ENCODE measurements at places on chromosomes 16 and 17. TPM values are rescaled to one million over a fixed set of nuclear protein-coding genes. Genes with fewer than 3 reads are reported as not detected.

- H3K4me3 ChIP-seq: no peak overlapping the region
- H3K4me1 ChIP-seq: no peaks in the 10 kb centered on the region
- peaks cover 39% of the 10 kb centered on the region for H3K27me3 ChIP-seq
- no peaks in the 10 kb centered on the region for H3K36me3 ChIP-seq
- no peak for DNase-seq
Measured at GRCh38 chr17:45868276-45868675, 23.6 kb downstream of the SPPL2C start.

DNA sequence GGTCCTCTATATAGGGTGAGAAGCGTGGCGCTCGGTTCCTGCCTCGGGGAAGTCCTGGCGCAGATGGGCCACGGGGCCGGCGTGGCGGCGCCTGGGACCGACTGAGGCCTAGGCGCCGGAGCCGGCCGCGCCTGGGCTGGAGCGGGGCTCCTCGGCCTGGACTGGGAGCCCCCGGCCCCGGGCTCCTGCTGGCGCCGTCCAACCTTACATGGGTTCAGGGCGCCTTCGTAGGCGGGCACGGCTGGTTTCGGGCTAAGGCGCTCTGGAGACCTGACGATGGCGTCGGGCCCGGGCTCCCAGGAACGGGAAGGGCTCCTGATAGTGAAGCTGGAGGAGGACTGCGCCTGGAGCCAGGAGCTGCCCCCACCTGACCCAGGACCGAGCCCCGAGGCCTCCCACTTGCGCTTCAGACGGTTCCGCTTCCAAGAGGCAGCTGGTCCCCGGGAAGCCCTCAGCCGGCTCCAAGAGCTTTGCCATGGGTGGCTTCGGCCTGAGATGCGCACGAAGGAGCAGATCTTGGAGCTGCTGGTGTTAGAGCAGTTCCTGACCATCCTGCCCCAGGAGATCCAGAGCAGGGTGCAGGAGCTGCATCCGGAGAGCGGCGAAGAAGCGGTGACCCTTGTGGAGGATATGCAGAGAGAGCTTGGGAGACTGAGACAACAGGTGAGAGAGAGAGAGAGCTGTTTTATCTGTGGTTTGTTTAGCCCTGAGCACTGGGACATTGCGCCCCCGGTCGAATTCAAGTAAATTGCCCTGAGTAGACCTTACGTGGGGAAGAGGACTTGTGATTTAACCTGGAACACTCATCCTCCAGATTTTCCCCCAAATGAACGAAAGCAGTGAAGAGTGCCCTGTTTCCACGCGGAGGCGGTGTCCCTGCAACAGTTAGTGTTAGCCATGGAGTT lies 504 bp downstream of the ZNF263 start:
- peaks cover 9% of the 10 kb centered on the region for H3K4me1 ChIP-seq
- peaks cover 31% of the 10 kb centered on the region for H3K36me3 ChIP-seq
- DNase-seq: peak; percentile 30
- H3K27ac ChIP-seq: peak overlapping the region; percentile 99
- peak overlapping the region; percentile 100 for H3K4me3 ChIP-seq

- no peak for DNase-seq
- H3K36me3 ChIP-seq: peaks cover 25% of the 10 kb centered on the region
- H3K4me3 ChIP-seq: peak overlapping the region; percentile 97
- H3K27me3 ChIP-seq: no peaks in the 10 kb centered on the region
Measured at GRCh38 chr16:18800293-18800692, 1.1 kb downstream of the ARL6IP1 start.

- no peaks in the 10 kb centered on the region for H3K27me3 ChIP-seq
- H3K36me3 ChIP-seq: no peaks in the 10 kb centered on the region
- H3K27ac ChIP-seq: no peak overlapping the region
- H3K4me3 ChIP-seq: no peak overlapping the region
Measured at GRCh38 chr16:1791256-1791942, 2.1 kb downstream of the IGFALS start.

DNA sequence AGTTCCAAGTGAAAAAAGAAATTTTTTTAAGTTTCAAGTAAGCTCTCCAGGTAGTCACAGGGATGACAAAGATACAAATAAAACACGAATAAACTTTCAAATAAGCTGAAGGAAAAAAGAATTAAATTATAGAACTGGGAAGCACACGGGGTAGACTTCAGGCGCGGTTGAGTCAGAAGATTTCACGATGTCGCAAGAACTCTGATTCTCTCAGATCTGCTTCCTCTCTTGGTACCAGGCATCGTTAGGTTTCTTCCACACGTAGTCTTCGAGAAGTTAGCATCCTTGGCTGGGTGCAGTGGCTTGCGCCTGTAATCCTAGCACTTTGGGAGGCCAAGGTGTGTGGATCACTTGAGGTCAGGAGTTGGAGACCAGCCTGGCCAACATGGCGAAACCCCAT lies 784.1 kb upstream of the RBFOX1 start:
- no peak for DNase-seq
- H3K4me1 ChIP-seq: no peaks in the 10 kb centered on the region
- H3K4me3 ChIP-seq: no peak overlapping the region
- H3K27ac ChIP-seq: no peak overlapping the region
- no peaks in the 10 kb centered on the region for H3K27me3 ChIP-seq

The TAC4 gene
- total RNA-seq: not detected

DNA sequence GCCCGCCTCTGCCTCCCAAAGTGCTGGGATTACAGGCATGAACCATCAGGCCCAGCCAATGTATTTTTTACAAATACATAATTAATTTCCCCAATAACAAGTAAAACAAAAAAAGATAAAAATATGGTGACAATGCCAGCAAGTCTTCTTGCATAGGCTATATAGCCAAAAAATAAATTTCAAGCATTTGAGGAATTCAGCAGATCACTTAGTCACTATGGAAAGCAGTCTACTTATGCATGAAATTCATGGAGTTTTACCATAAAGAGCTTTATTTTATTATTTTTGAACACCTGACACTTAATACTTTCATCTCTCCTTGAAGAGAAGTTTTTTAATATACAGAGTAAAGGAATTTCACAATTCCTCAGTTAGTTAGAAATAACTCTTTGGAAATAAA lies 56.4 kb downstream of the BRIP1 start:
- H3K27ac ChIP-seq: no peak overlapping the region
- no peak overlapping the region for H3K4me3 ChIP-seq
- no peaks in the 10 kb centered on the region for H3K4me1 ChIP-seq
- H3K36me3 ChIP-seq: no peaks in the 10 kb centered on the region

The COPRS gene
- total RNA-seq: 53.8 TPM

The CD300E gene
- total RNA-seq: 0.64 TPM

GRCh38 chr17:40069751-40070708 lies 7.3 kb downstream of the THRA start:
- H3K4me3 ChIP-seq: peak overlapping the region; percentile 13
- H3K36me3 ChIP-seq: no peaks in the 10 kb centered on the region
- H3K4me1 ChIP-seq: peaks cover 63% of the 10 kb centered on the region
- peak overlapping the region; percentile 91 for H3K27ac ChIP-seq
- H3K27me3 ChIP-seq: no peaks in the 10 kb centered on the region

GRCh38 chr17:63425483-63425882 lies 20.6 kb downstream of the CYB561 start:
- H3K27ac ChIP-seq: no peak overlapping the region
- DNase-seq: peak; percentile 84
- peaks cover 3% of the 10 kb centered on the region for H3K4me1 ChIP-seq
- H3K36me3 ChIP-seq: peaks cover 9% of the 10 kb centered on the region
- no peak overlapping the region for H3K4me3 ChIP-seq
- H3K27me3 ChIP-seq: no peaks in the 10 kb centered on the region

DNA sequence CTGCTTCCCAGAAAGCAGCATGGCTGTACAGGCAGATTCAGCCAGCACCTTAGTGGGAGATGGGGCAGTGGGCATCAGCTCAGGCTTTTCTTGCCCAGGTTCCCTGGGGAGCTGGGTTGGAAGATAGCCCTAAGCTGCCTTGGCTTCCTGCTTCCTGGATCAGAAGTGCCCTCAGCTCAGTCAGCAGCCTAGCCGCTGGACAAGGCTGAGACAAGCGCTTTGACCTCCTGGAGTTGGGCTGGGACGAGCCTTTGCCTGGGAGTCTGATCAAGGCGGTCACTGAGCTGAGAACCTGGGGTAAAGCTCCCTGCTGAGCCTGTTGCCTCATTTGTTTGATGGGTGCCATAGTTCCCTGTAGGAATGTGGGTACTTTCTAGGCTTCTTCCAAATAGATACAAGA lies 190.0 kb downstream of the RAB11FIP4 start:
- H3K27me3 ChIP-seq: no peaks in the 10 kb centered on the region
- peaks cover 6% of the 10 kb centered on the region for H3K36me3 ChIP-seq
- H3K4me3 ChIP-seq: peak overlapping the region; percentile 41
- H3K4me1 ChIP-seq: peaks cover 39% of the 10 kb centered on the region
- H3K27ac ChIP-seq: peak overlapping the region; percentile 71

- no peaks in the 10 kb centered on the region for H3K27me3 ChIP-seq
- no peak for DNase-seq
- peaks cover 37% of the 10 kb centered on the region for H3K36me3 ChIP-seq
- no peak overlapping the region for H3K27ac ChIP-seq
- H3K4me3 ChIP-seq: no peak overlapping the region
Measured at GRCh38 chr17:67186782-67187181, 58.2 kb downstream of the HELZ start.

The AANAT gene
- total RNA-seq: not detected

The GFAP gene
- 7.5 TPM for total RNA-seq

GRCh38 chr16:14098081-14098480 lies 27.0 kb downstream of the MRTFB start:
- no peak overlapping the region for H3K4me3 ChIP-seq
- H3K27ac ChIP-seq: no peak overlapping the region
- no peaks in the 10 kb centered on the region for H3K36me3 ChIP-seq
- H3K27me3 ChIP-seq: no peaks in the 10 kb centered on the region
- H3K4me1 ChIP-seq: peaks cover 64% of the 10 kb centered on the region
- DNase-seq: no peak

The LRRC75A gene
- total RNA-seq: 0.34 TPM

DNA sequence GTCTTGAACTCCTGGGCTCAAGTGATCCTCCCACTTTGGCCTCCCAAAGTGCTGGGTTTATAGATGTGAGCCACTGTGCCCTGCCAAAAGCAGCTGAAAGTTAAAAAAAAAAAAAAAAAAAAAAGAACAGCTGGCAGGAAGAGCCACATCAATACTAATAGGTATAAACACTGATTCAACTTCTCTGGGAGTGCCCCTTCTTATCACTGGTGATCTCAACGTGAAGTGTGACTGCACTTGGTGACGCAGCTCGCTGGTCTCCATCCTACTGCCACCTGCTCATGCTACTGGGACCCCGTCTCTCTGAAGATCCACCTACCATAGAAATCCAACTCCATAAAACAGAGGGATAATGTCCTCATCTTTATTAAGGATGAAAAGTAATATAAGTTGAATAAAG lies 40.8 kb downstream of the RNF157 start:
- H3K4me1 ChIP-seq: peaks cover 27% of the 10 kb centered on the region
- DNase-seq: no peak
- H3K4me3 ChIP-seq: no peak overlapping the region
- no peaks in the 10 kb centered on the region for H3K36me3 ChIP-seq
- H3K27ac ChIP-seq: peak overlapping the region; percentile 40
- H3K27me3 ChIP-seq: no peaks in the 10 kb centered on the region

GRCh38 chr17:78058581-78058980 lies 70.0 kb downstream of the TMC6 start:
- H3K36me3 ChIP-seq: no peaks in the 10 kb centered on the region
- peak overlapping the region; percentile 18 for H3K27ac ChIP-seq
- H3K4me3 ChIP-seq: no peak overlapping the region
- no peaks in the 10 kb centered on the region for H3K27me3 ChIP-seq
- no peaks in the 10 kb centered on the region for H3K4me1 ChIP-seq
- DNase-seq: no peak

The TNFSF13 gene
- total RNA-seq: 5.2 TPM

DNA sequence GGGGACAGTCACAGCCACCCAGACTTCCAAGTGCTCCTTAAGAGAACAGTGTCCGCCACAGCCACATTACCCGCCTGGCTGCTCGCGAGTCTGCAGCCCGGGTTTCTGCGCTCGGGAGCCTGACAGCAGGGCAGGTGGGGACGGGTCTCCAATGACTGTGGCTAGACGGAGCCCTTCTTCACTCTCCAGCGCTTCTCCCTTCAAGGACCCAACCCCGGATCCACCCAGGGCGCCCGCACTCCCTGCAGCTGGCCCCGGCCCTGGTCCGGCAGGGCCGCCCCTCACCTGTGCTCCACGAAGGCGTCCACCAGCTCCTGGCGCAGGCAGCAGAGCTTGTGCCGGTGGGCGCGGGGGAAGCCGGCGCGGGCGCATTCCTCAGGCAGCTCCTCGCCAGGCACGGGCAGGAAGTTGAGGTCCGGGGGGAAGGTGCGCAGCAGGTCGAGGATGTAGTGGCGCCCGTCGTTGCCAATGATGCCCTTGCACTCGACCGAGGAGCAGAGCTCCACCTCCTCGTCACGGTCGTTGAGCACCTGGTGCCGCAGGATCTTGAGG lies 13.9 kb downstream of the CLUH start:
- H3K36me3 ChIP-seq: peaks cover 100% of the 10 kb centered on the region
- no peaks in the 10 kb centered on the region for H3K27me3 ChIP-seq
- no peak overlapping the region for H3K27ac ChIP-seq
- DNase-seq: no peak
- no peaks in the 10 kb centered on the region for H3K4me1 ChIP-seq

- H3K4me3 ChIP-seq: no peak overlapping the region
- no peaks in the 10 kb centered on the region for H3K4me1 ChIP-seq
- no peaks in the 10 kb centered on the region for H3K36me3 ChIP-seq
- no peaks in the 10 kb centered on the region for H3K27me3 ChIP-seq
- H3K27ac ChIP-seq: no peak overlapping the region
Measured at GRCh38 chr16:48525201-48526057, 84.6 kb downstream of the N4BP1 start.

- DNase-seq: no peak
- peak overlapping the region; percentile 41 for H3K27ac ChIP-seq
- H3K27me3 ChIP-seq: no peaks in the 10 kb centered on the region
- peaks cover 6% of the 10 kb centered on the region for H3K4me1 ChIP-seq
- H3K4me3 ChIP-seq: no peak overlapping the region
- no peaks in the 10 kb centered on the region for H3K36me3 ChIP-seq
Measured at GRCh38 chr17:27586203-27586721, 44.7 kb upstream of the LGALS9 start.

GRCh38 chr16:53202398-53202797 lies 147.6 kb downstream of the CHD9 start:
- H3K4me1 ChIP-seq: peaks cover 12% of the 10 kb centered on the region
- DNase-seq: no peak
- no peaks in the 10 kb centered on the region for H3K36me3 ChIP-seq
- no peak overlapping the region for H3K27ac ChIP-seq

The CARD14 gene
- 0.33 TPM for total RNA-seq

The GDE1 gene
- 128 TPM for total RNA-seq

The TBC1D26 gene
- total RNA-seq: not detected

- no peaks in the 10 kb centered on the region for H3K27me3 ChIP-seq
- no peaks in the 10 kb centered on the region for H3K4me1 ChIP-seq
- no peaks in the 10 kb centered on the region for H3K36me3 ChIP-seq
- no peak for DNase-seq
- H3K4me3 ChIP-seq: no peak overlapping the region
Measured at GRCh38 chr17:56792267-56792666, 41.5 kb downstream of the C17orf67 start.
